Endothelial cell (in vitro differentiated cells): ENCODE measurements at places on chromosomes 7 and 10.

DNA sequence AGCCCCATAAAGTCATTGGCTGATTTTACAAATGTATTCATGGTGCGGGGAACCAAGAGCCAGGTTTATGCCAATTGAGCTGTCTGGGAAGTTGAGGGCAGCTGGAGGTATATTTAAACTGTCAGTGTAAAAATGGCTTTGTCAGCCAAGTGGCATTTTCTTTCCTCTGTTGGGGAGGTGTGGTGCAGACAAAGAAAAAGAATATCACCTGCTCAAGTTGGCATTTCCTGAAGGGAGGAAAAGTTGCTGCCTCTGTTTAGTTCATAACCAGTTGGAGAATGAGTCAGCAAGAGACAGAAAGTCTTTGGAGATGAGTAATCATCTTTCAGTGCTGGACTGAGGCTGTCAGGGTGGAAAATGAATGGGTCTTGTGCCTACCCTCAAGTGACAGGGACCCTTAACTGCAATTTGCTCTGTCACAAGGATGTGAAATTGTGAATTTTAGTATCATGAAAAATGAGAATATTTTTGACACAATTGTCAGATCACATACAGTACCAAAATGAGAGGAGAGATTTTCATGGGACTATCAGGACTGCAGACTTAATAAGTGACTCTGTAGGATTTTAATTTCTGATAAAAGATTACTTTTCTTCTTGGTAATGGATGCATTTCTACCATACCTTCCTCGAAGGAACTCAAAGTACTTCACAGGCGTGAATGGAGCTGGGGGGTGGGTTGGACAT is 137.3 kb downstream of the ANLN start:
- no peak overlapping the region for H3K27ac ChIP-seq
- H3K27me3 ChIP-seq = no peaks in the 10 kb centered on the region
- no peaks in the 10 kb centered on the region for H3K4me1 ChIP-seq
- no peaks in the 10 kb centered on the region for H3K36me3 ChIP-seq
- no peak overlapping the region for H3K4me3 ChIP-seq
- DNase-seq = no peak

DNA sequence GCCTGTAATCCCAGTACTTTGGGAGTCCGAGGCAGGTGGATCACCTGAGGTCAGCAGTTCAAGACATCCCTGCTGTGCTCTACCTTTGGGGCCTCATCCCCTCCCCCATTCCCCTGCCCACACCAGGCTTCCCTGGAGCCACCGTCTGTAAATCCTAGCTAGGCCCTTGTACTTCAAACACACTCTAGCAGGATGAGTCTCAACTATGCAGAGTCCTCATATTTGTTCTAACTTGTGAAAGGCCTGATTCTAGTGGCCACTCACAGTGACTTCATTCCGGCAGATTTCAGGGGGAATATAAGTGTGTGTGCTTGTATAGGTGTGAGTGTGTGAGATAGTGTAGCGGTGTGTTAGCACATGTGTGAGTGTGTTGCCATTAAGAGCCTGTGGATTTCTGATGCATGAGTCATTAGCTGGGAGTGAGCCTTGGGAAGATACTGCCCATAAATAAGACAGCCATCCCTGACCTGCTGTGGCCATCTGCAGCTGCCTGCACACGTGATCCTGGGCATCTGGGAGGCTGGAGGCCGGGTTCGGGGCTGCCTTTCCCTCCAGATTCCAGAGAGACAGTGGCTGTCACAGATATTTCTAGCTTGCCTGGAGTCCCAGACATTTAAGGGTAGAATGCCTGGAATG is 1.7 kb upstream of the NEURL1 start:
- peaks cover 13% of the 10 kb centered on the region for H3K27me3 ChIP-seq
- peaks cover 13% of the 10 kb centered on the region for H3K4me1 ChIP-seq
- peak overlapping the region; percentile 9 for H3K27ac ChIP-seq
- DNase-seq = no peak
- no peaks in the 10 kb centered on the region for H3K36me3 ChIP-seq

DNA sequence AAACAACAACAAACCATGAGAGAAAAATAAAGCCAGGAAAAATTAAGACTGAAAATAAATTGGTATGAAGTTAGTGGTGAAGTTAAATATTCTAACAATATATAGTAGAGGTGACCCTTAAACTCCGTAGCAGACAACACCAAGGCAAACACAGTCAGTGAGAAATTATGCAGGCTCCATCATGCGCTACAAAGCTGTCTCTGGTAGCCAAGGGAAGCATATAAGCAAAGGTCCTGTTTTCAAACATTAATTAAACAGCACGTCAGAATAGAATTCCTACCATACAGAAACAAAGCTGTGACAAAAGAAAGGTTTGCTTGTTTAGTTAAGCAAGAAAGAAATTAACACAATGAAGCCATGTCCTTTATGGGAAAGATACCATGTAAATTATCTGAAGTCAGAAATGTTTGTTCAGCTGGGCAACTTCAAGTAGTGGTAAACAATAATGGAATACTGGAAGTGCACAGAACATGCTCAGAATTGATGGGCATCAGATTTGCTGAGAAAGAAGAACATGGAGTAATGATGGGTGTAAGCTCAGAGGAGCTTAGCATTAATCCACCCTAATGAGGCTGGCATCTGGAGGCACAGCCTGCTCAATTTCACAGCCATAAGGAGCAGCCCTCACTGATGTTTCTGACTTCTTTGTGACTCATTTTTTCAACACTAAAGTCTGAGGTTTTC is 75.7 kb downstream of the IGF2BP3 start:
- H3K4me3 ChIP-seq = no peak overlapping the region
- peaks cover 18% of the 10 kb centered on the region for H3K36me3 ChIP-seq
- DNase-seq = no peak
- H3K27me3 ChIP-seq = peaks cover 4% of the 10 kb centered on the region
- no peak overlapping the region for H3K27ac ChIP-seq

DNA sequence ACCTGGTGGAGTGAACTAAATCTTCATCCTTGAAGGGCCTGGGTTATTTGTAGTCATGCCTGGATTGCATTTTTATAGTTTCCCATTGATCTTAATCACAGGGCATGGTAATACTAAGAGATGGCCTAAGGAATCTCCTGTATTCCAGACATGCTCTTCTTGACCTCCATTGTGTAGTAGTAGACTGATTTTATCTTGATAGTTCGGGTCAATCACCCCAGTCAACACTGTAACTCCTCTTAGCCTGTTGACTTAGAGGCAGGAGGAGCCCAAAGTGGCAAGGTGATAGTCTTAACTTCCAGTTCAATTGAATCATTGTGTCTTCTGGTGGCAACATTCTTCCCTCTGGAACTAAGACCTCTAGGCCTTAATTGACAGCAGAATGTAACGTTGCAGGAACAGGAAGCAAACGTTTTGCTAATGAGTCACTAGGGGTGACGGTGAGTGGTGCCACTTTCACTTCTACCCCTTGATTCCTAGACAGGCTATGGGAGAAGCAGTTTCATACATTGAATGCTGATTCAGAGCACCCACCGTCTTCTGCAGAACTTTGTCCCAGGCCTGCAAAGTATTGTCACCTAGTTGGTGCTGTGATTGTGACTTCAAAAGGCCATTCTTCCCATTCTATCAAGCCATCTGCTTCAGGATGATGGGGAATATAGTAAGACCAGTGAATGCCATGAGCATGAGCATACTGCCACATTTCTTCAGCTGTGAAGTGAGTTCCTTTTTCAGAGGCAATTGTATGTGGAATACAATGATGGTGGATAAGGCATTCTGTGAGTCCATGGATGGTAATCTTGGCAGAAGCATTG is 24.0 kb upstream of the PAPSS2 start:
- H3K4me3 ChIP-seq = no peak overlapping the region
- no peak for DNase-seq
- no peaks in the 10 kb centered on the region for H3K36me3 ChIP-seq
- no peak overlapping the region for H3K27ac ChIP-seq

- H3K4me3 ChIP-seq = no peak overlapping the region
- no peak for DNase-seq
- peaks cover 10% of the 10 kb centered on the region for H3K4me1 ChIP-seq
These were observed 133.7 kb downstream of the LRRN3 start for GRCh38 chr7:111224354-111225231.
